Epithelial cell of umbilical artery (primary cell): ENCODE measurements at places on chromosomes 12 and 14. TPM values are rescaled to one million over a fixed set of nuclear protein-coding genes. Genes with fewer than 3 reads are reported as not detected.

COA8 gene
- 23.1 and 32.1 TPM in 2 replicates for total RNA-seq

FITM1 gene
- under 0.01 TPM in 1 of 2 replicates, not detected in the other for total RNA-seq

KRT81 gene
- 0.32 TPM in 1 of 2 replicates, not detected in the other for total RNA-seq

MAP3K9 gene
- under 0.01 TPM in 2 replicates for total RNA-seq

HEBP1 gene
- total RNA-seq, result 10.4 and 13.4 TPM in 2 replicates

CCDC38 gene
- total RNA-seq, result not detected in 2 replicates
